ENCODE measurements at places on chromosomes 6 and 20.

DNA sequence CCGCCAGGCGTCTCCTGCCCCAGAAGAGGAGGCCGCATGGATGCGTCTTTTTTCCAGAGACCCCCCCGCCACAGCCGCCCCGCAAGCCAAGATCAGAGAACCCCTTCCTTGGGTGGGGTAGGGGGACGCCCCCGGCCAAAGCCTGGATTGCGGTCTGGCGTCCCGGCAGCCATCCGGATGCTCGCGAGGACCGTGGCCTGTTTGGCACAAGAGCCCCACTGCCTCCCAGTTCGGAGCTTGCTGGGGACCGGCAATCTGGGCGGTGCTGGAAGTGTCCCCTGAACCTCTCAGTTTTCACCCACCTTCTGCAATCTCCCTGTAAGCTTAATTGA lies 924 bp downstream of the FAM162B start:
- no peak for DNase-seq

- DNase-seq: no peak
These were observed 373.8 kb downstream of the GJA1 start for GRCh38 chr6:121809211-121809610.

DNA sequence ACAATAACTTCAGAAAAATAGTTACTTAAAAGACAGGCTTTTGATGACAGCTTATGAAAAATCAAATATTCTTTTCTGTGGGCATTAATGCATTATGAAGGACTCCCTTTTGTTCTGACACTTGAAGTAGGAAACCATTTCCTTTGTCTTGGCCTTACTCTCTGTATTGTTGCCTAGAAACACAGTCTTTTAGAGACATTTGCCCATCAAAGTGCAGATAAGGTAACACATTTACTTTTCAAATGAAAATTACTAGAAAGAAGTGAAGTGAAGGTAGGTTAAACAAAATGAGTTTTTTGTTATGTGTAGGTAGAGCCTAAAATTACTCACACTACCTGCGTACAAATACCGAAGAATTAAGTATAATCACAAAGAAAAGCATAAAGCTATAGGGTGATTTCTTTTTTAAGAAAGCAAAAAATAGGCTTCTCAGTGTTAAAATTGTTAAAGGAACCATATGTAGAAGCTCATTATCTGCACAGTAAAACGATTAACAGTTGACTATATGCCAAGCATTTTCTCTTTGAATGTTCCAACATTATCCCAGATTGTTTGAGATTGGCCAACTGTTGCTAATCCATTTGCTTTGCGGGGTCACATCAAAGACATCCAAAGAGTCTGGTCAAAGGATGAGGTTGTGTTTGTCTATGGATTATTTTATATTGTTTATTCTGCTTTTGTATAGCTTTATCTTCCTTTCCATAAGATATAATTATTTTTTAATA lies 542.0 kb upstream of the RNF217 start:
- peak; percentile 12 for DNase-seq

- no peak for DNase-seq
These were observed 328.2 kb upstream of the JAG1 start for GRCh38 chr20:11001764-11002540.

All from NCI-H2081 treated with DMSO at 0.1 percent for 48 hours (cell line).